Stimulated activated CD4-positive, alpha-beta T cell treated with anti-CD3 and anti-CD28 coated beads, Interleukin-2, amount 100 ng/mL, for 24 hours (primary cell): ENCODE measurements at places on chromosomes 6 and 20.

DNA sequence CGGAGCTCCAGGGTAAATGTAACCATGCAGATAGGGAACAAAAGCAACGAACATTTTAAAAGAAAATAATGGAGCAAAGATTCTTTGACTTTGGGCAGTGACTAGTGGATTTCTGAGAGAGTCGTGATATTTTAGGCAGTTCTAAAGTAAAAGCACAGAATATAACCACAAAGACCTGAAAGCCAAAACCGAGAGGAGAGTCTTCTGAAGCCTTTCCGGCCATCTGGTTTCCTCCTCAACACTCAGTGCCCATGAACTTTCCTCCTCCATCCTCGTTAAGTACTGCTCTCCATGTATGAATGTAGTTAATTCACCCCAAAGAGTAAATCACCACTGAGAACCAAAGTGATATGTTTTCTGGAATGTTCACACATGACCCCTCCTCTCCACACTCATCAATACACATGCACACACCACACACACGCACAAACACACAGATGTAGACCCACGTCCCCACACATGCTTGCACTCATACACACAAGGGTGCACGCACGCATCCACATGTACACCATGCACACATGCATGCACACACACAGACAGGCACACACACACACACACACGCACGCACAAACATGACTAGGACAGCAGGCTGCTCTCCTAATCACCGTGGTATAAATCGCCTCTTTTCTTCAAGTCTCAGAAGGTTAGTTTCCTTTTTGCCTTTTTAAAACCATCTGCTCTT lies 109.5 kb downstream of the MYLK4 start:
- no peak for DNase-seq

- no peak for DNase-seq
Observed at GRCh38 chr6:24356310-24356973, 1.4 kb downstream of the DCDC2 start.

DNA sequence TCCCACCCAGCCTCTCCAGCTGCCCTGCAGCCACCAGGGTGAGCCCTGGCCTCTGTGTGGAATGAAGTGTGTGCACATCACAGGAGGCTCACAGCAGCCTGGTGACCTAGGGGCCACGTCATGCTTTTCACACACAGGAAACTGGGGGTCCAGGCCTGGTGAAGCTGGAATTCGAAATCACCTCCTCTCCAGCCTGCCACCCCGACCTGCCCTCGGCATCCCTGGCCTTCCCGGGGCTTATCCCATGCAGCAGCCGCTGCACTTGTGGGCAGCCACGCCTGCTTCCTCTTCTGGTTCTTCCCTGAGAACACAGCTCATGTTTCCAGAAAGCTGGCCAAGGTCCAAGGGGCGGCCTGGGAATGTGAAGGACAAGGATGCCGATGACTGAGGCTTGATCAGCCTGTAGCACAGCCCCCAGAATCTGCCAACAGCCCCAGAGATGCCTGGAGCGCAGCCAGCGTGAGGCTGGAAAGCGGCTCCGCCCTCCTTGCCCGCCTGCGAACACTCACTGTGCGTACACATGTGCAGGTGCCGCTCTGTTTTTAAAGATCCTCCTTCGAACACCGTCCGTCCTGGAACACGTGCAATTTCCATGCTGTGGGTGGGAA lies 4.2 kb upstream of the NTSR1 start:
- DNase-seq: no peak

GRCh38 chr6:13178107-13178506 lies 150.2 kb downstream of the TBC1D7 start:
- DNase-seq: no peak

- DNase-seq: no peak
Observed at GRCh38 chr20:53611449-53611894, 17.8 kb upstream of the ZNF217 start.

DNA sequence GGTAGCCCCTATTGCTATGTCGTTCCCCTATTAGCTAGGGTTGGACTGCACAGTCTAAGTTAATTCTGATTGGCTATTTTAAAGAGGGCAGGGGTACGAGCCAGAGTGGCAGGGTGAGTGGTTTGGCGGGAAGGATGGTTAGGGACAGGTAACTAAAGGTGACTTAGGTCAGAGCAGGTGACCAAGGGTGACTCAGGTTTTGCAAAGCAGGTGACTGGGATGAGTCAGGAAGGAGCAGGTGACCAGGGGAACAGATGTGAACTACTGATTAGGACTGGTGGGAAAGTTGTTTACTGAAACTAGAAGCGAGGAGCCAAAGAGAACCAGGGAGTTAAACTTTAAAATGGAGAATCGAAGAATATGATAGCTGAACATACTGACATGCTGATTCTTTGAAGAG lies 295.2 kb downstream of the GJA1 start:
- DNase-seq: no peak

DNA sequence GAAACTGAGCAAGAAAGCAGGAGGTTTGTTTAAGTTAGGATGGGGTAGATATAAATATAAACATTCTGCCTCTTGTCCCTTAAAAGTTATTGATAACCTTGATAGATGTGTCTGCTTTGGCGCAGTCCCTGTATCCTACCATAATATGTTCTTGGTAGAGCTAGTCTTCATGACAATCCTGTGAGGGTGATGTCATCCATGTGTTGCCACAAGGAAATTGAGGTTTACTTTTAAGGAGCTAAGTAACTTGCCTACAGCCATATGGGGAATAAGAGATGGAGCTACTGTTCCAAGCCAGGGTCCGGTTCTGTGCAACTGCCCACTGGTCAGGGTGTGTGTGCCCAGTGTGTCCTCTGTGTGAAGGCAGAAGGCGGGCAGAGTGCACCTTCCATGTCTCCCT lies 78.5 kb downstream of the SSR1 start:
- no peak for DNase-seq

DNA sequence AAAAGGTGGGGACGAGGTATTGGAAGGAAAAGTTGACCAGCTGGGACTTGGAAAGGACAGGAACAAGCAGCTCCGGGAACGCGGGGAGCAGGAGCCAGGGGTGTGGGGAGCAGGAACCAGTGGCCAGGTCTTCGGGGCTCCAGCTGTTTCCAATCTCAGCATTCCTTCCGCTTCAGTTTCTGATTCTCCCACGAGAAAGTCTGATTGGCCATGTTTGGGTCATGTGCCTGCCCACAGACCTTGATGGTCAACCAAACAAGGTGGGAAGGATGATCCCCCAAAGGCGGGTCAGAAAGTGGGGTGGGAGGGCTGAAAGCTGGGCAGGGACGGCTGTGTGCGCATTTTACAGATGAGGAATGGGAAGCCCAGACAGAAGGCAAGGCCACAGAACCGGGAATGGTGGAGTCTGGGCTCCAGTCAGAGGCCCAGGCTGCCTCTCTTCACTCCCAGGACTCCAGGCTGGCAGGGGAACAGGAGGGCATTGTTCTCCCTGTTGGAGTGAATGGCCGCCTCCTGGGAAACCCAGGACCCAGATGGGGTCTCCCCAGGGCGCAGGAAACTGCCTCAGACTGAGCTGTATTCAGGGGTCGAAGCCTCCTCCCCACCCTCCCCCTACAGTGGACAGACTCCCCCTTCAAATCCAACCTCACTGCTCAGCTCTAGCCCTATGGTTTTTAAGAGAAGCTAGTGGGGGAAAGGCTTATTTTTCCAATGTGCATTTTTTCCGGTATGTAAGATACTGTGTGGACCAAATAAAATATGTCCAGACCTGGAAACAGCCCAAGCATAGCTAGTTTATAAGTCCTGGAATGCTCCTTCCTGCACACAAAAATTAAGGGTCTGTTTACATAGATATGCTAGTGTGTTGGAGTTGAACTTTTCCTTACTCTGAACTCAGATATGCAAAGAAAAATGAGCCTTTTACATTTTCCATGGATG lies 12.2 kb upstream of the PTGIS start:
- no peak for DNase-seq

- DNase-seq: no peak
Observed at GRCh38 chr6:111850295-111850937, 22.8 kb downstream of the FYN start.

GRCh38 chr20:53934421-53935343 lies 135.7 kb downstream of the BCAS1 start:
- DNase-seq: no peak

- no peak for DNase-seq
Observed at GRCh38 chr20:4854561-4854901, 132.8 kb downstream of the PRND start.

DNA sequence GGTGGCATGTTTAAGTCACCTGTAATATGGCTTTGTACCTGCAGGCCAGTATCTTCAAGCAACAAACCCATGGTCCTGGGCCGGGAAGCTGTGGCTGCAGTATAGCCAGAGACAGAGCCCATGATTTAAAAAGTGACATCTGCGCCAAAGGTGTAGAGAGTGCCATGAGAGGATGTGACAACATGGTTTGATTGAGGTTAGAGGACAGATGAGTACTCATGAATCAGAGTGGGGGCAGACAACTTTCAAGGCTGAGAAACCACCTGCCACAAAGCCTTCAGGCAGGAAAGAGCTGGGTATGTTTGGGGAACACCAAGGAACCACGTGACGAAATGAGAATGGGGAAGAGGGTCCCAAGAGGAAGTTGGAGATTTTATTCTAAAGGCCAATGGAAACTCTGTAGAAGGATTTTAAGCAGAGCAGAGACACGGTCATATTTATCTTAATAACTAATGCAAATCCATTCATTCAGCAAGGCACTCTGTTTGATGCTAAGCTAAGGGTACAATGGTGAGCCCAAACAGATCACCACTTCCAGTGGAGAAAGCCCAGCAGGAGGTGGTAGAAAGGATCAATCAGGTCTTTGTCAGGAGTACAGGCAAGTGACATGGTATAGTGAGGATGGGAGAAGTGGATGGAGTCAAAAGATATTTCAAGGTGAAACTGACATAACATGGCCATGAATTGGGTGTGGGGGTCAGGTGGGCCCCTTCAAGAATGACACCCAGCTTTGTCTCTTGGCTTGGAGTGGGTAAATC lies 3.4 kb upstream of the MICAL1 start:
- peak; percentile 51 for DNase-seq

DNA sequence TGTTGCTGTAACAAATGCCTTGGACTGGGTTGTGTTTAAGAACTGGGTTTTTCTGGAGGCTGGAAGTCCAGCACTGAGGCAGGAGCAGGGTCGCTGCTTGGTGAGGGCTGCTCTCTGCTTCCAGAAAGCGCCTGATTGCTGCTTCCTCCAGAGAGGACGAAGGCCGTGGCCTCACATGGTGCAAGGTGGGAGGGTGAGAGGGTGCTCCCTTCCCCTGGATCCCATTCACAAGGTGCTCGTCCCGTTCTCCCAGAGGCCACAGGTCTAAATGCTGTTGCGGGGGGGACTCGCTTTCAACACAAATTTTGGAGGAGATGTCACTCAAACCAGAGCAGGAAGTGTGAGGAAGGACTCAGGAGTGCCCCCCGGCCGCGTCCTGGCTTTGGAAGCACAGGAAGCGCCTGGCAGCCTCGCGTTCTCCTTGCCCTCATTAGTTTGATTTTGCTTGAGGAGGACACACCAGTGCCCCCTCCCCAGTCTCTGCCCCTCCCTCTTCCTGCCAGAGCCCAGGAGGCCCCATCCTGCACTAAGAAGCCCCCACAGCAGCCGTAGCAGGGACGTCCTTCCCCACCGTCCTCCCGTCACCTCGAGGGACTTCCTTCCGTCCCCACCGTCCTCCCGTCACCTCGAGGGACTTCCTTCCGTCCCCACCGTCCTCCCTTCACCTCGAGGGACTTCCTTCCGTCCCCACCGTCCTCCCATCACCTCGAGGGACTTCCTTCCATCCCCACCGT lies 7.7 kb upstream of the NKAIN4 start:
- no peak for DNase-seq

GRCh38 chr6:42162812-42163211 lies 10.4 kb upstream of the GUCA1A start:
- no peak for DNase-seq

DNA sequence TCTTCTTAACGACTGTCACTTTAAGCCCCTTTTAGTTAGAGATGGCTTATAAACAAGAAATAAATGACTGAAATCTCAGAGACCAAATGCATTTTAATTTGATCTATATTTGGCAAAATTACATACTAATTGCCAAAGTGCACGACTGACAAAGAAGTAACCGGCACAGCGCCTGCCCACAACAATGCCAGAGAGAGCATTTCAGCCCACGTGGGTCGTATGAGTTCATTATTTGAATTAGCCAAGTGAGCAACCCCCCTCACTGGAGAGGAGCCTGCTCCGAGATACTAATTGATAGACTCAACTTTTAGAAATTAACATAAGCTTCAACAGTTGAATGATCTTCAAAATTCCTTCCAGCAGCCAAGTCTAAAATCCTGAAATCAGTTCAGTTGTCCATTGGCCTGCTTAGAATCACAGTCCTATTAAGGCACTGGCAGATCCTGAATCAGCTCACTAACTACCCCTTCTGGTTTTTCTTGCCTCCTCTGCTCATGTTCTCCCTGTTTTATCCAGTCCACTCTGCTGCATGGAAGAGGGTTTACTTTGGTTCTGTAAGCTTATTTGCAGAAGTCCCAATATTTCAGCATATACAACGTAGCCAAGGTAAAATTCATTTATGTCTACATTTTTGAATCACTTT lies 519.1 kb upstream of the AGPAT4 start:
- no peak for DNase-seq

- peak; percentile 82 for DNase-seq
Observed at GRCh38 chr20:35600993-35601973, 14.3 kb upstream of the SPAG4 start.

DNA sequence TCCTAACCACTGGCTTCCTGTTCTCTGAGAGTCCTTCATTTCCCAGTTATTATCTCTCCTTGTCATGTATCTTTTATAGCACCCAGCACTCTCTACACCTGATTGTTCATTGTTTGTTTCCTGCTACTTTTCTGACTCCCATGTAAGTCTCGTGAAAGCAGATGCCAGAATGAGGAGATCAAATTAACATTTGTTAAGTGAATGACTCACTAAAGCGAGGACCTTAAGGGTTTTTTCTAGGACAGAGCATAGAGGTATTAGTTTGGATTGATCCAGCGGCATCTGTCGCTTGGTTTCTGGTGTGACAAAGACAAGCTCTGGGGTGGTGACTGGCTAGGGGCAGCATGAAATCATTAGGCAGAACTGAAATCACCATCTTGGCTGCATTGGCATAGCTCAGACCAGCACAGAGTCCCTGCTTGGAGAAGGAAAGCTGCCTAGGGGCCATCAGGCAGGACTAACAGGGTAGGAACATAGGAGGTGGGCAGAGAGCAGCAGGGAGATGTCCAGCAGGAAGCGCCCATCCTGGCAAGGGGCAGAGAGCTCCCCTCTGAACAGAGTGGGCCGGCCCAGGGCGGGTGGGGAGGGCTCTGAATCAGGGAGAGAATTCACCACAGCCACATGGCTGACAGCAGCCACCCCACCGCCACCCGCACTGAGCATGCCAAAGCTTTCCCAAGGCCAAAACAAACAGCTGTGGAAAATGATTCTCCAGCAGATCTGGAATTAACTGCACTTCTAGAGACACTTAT lies 97.1 kb upstream of the CEP85L start:
- DNase-seq: no peak

- no peak for DNase-seq
Observed at GRCh38 chr6:83974409-83975050, 59.0 kb upstream of the MRAP2 start.

GRCh38 chr6:142927904-142928303 lies 17.1 kb downstream of the HIVEP2 start:
- no peak for DNase-seq

DNA sequence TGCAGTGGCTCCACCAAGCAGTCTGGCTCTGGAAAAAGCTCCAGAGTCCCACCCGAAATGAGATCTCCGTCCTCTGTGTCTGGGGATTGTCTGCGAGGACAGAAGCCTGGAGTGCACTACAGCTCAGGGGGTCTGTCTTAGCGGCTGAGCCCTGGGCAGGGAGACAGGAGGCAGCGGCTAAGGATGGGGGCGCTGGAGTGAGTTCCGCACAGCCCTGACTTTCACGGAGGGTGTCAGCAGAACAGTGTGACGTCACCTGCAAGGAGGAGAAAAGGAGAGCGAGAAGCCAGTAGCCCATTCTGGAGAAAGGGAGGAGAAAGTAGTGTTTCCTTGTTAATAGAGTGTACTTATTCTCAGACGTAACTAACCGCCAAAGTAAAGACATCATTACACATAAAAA lies 97.6 kb downstream of the FAM50B start:
- no peak for DNase-seq
